ENCODE measurements at places on chromosomes 3 and 15.
A peak's percentile ranks its signal among the peaks of the same experiment; 100 is the strongest.

DNA sequence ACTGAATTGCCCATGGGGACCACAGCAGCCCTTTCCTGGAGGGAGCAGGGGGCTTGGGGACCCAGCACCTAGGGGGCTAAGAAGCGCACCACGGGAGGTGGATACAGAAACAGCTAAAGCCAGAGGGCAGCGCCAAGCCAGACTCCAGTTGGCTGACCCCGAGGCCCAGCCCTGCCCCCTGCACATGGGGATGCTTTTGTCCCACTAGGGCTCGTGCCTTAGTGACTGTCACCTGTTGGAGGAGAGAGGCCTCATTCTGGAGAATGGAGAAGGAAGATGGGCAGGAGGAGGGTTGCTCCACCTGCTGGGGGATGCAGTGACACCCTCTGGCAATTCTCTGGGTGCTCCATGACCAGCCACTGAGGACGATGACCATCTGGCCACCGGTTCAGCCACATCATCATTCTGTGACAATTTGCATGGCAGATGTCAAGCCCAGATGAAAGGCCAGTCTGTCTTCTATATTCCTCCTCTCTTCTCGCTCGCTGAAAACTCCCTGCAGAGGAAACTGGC, 167.8 kb upstream of the TLE3 start:
- no peak for DNase-seq

GRCh38 chr3:179072100-179072438, 460 bp upstream of the ZMAT3 start:
- peak; percentile 49 for DNase-seq

- DNase-seq = no peak
Measured at GRCh38 chr3:86645756-86646155, 345.2 kb downstream of the VGLL3 start.

DNA sequence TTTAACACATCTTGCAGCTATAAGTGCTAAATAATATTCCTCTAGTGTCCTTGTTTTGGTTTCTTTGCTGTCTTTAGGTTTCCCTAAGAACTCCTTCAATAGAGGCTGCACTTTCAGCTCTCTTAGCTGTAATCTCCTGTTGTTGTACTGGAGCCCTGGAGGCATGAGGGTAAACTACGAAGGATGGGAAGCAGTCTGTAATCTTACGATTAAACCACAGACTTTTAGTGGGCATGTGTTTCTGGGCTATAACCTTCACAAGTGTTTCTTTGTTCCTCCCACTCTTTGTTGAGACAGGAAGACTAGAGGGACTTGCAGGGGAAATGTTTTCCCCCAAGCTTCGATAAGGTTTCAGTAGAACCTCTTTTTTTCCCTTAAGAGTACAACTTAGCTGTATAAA, 1058.1 kb downstream of the NSUN3 start:
- DNase-seq = no peak

DNA sequence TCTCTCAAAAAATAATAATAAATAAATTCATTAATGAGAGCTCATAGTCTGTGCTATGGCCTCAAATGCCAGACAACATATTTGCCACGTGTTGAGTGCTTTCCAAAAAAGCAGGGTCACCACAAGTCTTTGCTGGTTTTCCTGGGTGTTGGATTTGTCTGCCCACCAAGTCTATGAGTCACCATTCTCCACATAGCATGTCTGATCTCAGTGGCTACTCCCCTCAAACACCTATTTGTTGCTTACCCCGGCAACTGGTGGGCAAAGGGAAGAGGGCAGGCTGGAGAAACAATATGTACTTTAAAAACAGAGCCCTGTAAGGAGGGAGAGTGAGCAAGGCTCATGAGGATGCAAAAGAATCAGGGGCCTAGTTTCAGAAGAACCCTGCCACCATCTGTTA, 120.0 kb upstream of the ARRDC4 start:
- no peak for DNase-seq

GRCh38 chr3:156298014-156298413, 177.6 kb downstream of the KCNAB1 start:
- DNase-seq = no peak

DNA sequence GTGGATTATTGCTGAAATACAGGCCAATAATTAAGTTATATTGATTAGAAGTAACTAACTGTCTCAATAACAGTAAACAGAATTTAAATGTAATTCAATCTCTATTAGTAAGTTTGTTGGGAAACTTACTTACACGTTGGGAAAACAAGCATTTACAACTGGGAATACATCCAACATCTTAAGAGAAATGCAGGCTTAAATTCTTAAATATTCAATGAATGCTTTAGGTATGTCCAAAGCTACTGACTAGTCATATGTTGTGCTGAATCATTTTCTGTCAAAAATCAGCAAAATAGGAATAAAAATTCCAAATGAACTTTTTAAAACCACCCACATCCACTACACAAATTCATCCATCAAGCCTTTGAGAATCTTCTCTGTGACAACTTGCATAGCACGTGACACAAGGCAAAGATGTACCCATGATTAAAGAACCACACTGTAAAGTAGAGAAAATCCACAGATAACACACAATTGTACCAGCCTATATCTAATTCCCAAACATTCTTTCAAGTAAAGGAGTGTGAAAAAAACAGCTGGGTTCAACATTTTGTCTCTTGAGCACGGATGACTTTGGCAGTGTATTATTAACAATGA, 60.0 kb downstream of the NMNAT3 start:
- no peak for DNase-seq

DNA sequence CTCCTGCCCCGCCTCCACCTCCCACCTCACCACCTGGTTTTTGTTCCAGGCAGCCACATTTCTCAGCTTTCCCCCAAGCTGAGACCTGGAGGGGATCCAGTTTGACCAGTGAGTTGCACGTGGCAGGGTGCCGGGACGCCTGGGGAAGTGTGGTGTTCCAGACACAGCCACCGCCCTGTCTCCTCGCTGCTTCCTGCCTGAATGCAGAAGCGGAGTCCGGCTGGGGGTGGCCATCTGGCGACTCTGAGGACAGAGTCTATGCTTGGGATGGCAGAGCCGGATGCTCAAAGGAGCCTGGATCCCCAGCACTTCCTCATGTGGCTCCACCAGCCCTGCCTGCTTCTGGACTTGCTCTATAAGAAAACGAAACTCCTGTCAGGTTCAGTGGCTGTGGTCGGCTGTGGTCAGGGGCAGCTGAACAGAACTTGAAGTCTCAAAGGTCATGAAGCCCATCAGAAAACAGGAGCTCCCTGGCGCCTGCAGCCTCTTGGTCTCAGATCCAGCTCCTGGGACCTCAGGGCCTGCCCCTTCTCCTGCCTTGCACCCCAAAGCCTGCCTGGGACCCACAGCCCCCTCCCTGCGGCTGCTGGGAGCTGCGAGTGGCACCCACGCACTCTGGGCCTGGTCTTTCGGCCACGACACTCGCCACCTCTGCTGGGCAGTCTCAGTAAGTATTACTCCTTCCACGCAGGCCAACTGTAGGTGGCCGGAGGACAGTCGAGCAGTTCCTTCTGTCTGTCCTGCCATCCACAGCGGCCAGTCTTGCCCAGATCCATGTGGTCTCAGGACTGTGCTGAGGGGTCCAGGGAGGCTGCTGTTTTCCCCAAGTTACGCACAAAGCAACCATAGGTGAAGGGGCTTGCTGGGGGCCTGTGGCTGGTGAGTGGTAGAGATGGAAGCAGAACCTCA, 112.8 kb upstream of the MEF2A start:
- no peak for DNase-seq

- no peak for DNase-seq
Measured at GRCh38 chr15:72796210-72796514, 12.6 kb upstream of the ADPGK start.

- DNase-seq = no peak
Measured at GRCh38 chr3:18077128-18077840, 334.9 kb upstream of the TBC1D5 start.

DNA sequence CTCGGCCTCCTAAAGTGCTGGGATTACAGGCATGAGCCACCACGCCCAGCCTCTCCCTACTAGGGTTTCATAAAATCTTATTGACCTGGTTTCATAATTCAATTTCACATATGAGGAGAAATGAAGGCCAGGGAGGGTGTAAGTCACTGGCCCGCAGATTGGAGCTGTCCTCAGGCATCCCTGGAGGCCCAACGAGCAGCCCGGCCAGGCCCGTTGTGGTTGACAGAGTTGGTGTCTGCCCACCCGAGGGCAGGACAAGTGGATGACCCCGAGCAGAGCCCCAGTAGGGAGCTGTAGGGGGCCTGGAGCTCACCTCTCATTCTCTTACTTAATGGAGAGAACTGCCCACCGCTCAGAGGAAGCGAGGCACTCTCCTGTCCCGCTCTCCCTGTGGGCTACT, 78.9 kb downstream of the CPN2 start:
- DNase-seq = no peak

GRCh38 chr3:151989621-151990020, 116.2 kb downstream of the SUCNR1 start:
- DNase-seq = no peak

DNA sequence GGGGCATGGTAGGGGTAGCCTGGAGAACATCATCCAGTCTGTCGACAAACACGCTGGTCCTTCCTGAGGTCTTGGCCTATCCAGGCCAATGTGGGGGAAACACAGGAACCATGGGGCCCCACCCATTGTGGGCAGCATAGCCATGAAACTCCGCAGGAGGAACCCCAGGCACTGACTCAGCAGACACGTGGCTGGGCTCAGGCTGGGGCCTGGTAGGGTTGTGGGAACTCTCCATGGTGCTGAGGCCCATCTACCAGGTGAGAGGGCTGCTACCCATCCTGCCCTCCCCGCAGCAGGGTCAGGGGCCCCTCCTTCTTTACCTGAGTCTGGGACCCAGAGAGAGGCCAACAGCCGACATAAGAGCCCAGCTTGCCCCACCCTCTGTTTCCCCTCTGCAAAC, 22.6 kb upstream of the CACNA2D2 start:
- peak; percentile 23 for DNase-seq
